ENCODE measurements at places on chromosomes 7 and 10.

- peak; percentile 3 for DNase-seq
Observed at GRCh38 chr7:108497082-108497725, 28.7 kb downstream of the PNPLA8 start.

DNA sequence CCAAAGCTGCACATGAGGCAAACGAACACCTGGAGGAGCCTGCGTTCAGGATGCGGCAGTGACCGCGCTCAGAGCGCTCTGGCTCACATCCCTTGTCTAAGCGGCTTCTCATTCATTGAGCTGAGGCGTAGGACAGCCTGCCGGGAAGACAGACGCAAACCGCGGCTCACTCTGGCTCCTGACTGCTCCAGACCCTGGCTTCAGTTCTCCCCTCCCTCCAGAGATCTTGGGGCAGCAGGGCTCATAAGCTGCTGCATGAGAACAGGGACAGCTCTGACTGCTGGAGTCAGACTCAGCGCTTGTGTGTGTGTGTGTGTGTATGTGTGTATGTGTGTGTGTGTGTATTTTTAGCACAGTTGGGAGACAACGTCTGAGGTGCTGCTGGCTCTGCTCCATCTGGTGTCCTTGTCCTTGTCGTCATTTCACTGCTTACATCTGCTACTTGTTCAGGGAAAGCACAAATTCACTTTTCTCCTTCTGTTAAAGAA, 15.8 kb upstream of the LYZL2 start:
- peak; percentile 22 for DNase-seq

- peak; percentile 88 for DNase-seq
Observed at GRCh38 chr7:129779602-129780256, 168.2 kb downstream of the NRF1 start.

GRCh38 chr10:133488354-133488753, 34.6 kb downstream of the SCART1 start:
- DNase-seq = no peak

- peak; percentile 54 for DNase-seq
Observed at GRCh38 chr10:122279725-122280141, 8.6 kb downstream of the BTBD16 start.

GRCh38 chr10:16799621-16800020, 17.6 kb downstream of the RSU1 start:
- DNase-seq = no peak

GRCh38 chr7:64877714-64878610, 25.1 kb upstream of the ZNF273 start:
- no peak for DNase-seq

DNA sequence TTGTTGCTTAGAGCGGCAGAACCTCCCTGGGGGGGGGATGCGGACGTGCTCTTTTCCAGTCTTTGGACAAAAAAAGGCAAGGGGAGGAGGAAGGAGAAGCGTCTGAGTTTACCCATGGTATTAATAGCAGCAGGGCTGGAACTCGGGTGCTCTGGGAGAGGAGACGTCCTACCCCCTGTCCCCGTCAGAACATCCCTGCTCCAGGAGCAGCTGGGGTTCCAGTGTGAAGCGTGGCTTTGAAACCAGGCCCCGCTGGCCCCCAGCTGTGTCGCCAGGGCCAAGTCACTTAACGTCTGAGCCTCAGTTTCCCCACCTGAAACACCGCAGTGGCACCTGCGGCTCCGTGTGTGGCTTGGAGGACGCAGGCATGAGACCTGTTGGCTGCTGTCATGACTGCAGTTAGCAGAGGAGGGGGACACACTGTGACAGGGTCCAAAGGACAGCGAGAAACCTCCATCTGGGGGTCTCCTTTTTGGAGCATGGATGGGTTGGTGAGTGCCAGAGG, 1.4 kb downstream of the AMZ1 start:
- DNase-seq = no peak

GRCh38 chr10:106775127-106775526, 389.4 kb downstream of the SORCS1 start:
- peak; percentile 0 for DNase-seq

DNA sequence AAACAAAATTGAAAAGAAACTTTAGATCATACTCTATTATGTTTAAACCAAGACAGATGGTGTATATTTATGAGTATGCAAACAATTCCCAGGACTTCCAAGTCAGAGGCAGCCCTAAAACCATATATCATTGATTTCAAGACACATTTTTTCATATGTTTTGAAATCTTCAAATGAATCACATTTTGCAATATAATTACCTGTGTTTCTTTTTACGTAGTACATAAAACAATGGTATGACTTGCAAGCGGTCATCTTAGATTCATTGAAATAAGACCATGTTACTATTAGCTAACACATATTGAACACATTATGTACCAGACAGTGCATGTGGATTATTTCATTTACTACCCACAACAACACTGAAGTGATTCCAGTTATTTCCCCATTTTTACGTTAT, 14.9 kb downstream of the SMURF1 start:
- no peak for DNase-seq

GRCh38 chr10:49560526-49560925, 21.6 kb upstream of the ERCC6 start:
- DNase-seq = no peak

DNA sequence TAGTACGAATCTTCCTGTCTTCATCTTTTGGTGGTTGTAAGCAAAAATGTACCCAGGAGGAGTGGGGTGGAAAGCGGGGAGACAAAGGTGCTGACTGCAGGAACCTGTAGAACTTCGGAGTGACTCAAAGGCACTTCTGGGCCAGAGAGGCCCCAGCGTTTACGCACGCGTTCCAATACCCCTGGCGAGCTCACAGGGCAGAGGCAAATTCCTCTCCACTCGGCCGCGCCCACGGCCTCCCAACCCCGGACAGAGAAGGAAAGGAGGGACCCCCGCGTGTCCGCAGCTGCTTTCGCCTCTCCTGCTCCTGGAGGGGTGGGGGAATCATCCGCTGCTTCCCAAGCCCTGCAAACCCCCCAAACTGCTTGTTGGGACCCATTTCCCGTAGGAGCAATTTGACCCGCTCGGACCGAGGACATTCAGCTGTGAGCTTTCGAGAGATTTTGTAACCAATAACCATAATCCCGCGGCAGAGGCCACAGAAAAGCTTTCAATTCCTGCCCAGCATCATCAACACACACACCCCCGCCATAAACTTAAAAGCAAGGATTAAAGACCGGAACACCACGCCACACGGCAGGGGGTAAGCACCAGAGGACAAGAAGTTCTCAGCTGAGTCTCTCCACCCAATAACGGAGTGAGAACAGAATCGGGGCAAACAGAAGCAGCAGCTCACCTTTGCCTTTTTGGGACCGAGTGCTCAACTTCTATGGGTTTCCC, 2.3 kb downstream of the IGF2BP3 start:
- peak; percentile 64 for DNase-seq

GRCh38 chr7:28921822-28922221, 36.3 kb downstream of the TRIL start:
- DNase-seq = peak; percentile 50

All from foreskin keratinocyte (primary cell).